Forelimb muscle (tissue), 1 donor: ENCODE measurements at places on chromosomes 3 and 15. TPM values are rescaled to one million over a fixed set of nuclear protein-coding genes. Genes with fewer than 3 reads are reported as not detected.

DNA sequence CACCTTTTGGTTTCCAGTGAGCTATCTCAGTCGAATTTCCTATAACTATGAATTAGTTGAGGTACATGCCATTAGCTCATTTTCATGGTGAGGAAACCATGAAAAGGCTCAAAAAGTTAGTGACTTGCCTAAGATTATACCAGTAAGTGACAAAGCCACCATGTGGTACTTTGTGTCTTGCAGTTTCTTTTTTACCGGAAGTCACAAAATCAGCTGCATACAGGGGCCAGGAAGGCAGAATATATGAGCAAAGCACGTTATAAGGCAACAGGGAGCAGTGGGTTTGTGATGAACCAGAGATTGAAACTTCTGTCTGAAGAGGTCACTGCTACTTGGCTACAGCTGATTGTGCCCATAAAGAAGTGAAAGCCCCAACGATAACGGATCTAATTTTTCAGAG is 50.3 kb downstream of the CMTM8 start:
- DNase-seq: no peak

SHC4 gene
- 2.3 TPM for polyA plus RNA-seq

PLCD1 gene
- 10.8 TPM for polyA plus RNA-seq

GRCh38 chr15:59400103-59400813 is 27.6 kb upstream of the MYO1E start:
- no peak for DNase-seq

THOC7 gene
- polyA plus RNA-seq: 52.7 TPM

MAPK6 gene
- 26.4 TPM for polyA plus RNA-seq

SLC6A20 gene
- polyA plus RNA-seq: 0.28 TPM

GRCh38 chr15:60835974-60836373 is 357.0 kb upstream of the ICE2 start:
- DNase-seq: no peak

CSPG4 gene
- 108 TPM for polyA plus RNA-seq

- DNase-seq: no peak
Observed at GRCh38 chr3:11555211-11555782, 88.4 kb downstream of the VGLL4 start.

DNA sequence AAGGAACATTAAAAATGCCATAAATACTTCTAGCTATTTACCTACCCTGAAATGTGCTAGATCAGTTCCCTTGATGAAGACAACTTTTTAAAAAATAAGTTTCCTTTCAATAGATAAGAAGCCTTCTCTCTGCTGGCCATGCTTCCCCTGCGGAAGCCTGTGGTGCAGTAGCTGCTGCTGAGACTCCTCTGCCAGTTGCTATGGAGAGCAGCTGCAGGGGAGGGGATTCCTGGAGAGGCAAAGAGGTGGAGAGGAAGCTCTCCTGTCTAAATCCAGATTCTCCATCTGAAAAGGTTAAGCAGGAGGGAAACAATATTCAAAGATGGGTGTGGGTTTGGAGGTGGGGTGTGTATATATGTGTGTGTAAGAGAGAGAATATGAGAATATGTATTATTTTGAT is 69.8 kb upstream of the BFSP2 start:
- DNase-seq: peak; percentile 19

UQCC5 gene
- 11.5 TPM for polyA plus RNA-seq

GRCh38 chr3:177382944-177383343 is 185.7 kb upstream of the TBL1XR1 start:
- no peak for DNase-seq

STAB1 gene
- polyA plus RNA-seq: 37.3 TPM

DNA sequence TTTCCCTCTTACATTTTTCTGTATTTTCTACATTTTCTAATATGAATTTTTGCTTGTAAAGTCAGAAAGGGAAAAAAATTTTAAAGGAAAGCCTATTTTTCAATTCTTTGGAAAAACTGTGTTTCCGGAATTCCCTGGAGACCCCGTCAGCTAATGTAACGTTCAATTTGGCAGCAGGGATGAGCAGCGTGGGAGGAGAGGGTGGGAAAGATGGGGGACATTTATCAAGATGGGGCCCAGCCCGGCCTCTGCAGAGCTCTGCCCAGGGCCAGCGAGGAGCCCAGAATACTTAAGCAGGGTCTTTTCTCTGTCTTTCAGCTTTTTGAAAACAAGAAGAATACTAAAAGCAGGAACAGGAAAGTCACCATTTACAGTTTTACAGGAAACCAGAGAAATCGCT is 129.0 kb downstream of the LRRK1 start:
- DNase-seq: peak; percentile 39

DNA sequence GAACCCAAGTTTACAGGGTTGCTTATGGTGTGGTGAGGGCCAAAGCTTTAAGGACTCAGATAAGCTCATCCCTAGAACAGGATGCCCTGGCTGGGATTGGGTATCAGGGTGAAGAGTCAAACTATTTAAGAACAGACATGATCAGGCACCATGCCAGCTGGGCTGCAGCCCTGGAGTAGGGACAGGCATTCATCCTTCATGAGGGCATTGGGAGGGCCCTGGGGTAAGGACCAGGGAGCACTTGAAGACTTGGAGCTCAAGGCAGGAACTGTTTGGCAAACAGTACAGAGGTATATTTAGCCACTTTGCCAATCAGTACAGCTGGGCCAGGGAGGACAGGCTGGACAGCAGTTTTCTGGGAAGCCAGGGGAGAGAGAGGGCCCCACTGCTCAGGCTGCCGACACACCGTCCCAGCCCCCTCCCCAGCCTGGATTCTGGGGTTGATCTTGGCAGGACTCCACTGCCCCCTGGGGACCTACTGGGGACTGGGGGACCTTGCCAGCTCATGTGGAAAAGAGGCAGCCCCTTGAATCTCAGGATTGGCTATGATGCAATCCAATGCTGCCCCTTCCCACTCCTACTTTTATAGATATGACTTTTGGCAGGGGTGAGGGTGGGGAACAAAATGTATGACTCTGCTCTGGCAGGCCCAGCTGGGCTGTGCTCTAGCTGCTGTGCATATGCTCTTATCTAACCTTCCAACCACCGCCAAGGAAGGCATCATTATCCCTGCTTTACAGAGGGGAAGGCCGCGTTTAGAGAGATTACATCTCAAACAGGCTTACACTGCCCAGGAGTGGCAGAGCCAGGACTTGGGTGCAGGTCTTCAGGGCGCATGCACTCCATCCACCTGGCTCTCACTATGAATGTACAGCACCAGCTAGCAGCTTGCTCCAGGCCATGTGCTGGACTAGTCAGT is 2.3 kb downstream of the PLA2G4E start:
- no peak for DNase-seq

ECT2 gene
- polyA plus RNA-seq: 13.0 TPM

USP13 gene
- polyA plus RNA-seq: 48.8 TPM

DNA sequence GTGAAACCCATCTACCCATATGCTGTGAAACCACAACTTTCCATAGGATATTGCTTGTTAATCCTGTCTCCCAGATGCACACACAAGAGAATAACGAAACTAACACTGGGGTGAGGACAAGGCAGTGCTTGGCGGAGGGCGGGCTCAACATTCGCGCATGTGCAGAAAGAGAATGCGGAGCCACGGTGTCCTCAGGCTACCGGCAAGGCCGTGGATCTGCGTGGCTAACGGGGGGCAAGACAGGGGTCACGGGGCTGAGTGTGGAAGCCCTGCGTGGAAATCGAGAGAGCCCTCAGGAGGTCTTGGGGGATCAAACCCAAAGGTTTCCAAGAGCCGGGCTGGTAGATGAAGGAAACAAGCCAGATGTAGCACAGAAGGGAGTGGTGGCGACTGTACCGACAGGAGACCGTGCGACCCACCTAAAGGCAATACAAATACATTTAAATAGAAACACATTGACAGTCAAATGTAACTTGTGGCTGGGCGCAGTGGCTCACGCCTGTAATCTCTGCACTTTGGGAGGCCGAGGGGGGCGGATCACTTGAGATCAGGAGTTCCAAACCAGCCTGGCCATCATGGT is 48.5 kb upstream of the TRA2B start:
- DNase-seq: no peak

DNA sequence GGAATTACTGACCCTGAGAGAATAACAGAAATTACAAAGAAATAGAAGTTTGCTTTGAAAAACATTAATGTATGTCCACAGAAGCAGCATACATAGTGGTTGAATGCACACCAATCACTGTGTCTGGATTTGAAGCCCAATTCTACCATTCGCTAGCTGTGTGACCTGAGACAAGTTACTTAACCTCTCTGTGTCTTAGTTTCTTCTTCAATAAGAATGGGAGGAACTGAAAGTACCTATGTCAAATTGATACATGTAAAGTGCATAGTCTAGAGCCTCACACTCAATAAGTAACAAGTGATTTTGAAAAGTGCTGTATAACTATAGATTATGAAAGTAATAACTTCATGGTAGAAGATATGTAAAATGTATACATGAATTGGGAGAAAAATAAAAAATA is 457.8 kb downstream of the FOXP1 start:
- DNase-seq: no peak
